Pons (tissue), 1 donor: ENCODE measurements at places on chromosomes 1 and 21.

DNA sequence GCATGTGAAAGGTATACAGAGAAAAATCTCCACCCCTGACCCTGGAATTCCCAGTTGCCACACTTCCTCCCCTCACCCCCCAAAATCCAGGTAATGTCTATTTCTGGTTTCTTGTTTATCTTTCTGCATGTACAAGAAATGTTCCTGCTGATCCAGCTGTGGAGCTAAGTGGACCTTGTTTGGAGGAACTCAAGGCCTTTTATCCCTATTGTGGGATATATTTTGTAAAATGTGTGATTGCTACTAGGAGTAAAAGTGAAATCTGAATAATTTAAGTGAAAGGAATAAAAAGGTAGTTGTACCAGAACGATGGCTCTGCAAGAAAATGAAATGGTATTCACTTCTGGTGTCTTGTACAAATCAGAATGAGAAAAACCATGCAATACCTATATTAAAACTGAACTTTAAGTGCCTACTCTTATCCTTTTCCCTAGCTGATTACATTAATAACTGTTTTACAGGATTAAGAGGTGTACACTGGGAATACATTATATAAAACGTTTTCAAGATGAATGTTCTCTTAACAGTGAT lies 3.0 kb downstream of the SPEN start:
- DNase-seq, result peak; percentile 54

- DNase-seq, result no peak
Observed at GRCh38 chr1:206010060-206010459, 6.9 kb upstream of the RAB7B start.

- no peak for DNase-seq
Observed at GRCh38 chr21:42649122-42650032, 4.0 kb upstream of the PDE9A start.

DNA sequence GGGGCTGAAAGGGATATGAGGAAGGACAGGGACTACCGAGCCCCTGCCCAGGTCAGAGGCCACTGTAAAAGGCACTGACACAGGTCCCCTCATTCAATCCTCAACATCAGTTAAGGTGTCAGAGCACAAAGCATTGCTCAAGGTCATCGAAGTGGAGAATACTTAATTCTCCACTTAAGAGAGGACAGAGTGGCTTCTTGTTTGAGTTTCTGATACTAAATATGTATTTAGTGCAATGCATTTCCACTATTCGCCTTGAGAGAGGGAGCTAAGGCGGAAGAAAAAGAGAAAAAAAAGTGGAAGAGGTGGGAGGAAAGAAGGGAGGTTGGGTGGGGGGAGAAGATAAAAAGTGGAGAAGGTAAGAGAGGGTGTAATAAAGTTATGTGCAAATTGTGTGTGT lies 100.1 kb upstream of the SPATA6 start:
- no peak for DNase-seq

- no peak for DNase-seq
Observed at GRCh38 chr1:211648336-211648735, 27.1 kb downstream of the NEK2 start.

GRCh38 chr21:36254106-36254941 lies 65.7 kb upstream of the MORC3 start:
- DNase-seq, result no peak

GRCh38 chr1:65393347-65393746 lies 27.1 kb upstream of the LEPR start:
- DNase-seq, result no peak

GRCh38 chr1:83829106-83829505 lies 169.8 kb downstream of the TTLL7 start:
- DNase-seq, result no peak

DNA sequence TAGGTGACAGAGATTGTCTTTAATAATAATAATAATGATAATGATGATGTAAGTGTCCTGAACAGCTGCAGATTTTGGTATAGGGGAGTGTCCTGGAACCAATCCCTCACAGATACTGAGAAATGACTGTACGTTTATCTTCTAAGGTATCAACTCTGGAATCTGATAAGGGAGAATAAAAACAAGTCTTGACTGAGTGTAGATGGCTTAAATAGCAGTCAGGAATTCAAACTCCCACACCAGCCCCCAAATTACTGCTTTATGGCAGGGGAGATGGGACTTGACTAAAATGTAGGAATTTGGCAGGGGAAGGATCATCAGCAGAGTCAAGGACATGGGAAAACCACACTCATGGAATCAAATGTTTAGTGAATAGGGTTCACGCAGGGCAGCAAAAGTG lies 6.1 kb upstream of the VHLL start:
- no peak for DNase-seq

- DNase-seq, result no peak
Observed at GRCh38 chr1:162944974-162945674, 84.1 kb upstream of the CCDC190 start.

GRCh38 chr1:80218112-80218511 lies 1211.6 kb upstream of the ADGRL4 start:
- peak; percentile 38 for DNase-seq

- peak; percentile 76 for DNase-seq
Observed at GRCh38 chr1:45510972-45511527, 10.6 kb downstream of the PRDX1 start.

DNA sequence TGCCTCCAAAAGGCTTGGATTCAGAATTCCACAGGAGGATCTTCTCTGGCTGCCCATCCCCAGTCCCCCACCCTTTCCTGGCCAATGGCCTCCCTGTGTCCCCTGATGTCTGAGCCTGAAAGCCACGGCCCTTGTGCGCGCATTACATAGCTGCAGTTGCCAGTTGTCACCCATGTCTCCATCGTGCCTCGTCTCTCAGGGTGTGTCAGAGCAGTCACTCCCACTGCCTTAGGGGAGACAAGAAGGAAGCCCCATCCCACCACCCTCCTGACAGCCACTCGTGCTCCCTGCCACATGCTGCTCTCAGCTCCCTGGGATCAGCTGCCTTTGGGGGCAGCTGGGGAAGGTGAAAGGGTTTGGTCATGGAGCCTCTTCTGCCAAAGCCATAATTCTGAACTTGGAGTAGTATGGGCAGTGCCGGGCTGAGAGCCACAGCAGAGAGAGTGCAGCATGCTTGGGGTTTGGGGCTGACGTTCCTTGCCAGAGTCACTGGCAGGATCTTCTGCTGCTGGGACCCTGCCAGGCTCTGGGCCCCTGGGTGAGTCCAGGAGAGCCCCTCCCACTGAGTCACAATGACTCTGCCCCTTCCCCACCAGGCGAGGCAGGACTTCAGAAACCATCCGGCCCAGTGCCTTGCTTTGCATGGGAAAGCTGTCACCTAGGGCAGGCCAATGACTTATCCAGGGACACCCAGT lies 285.9 kb upstream of the VAMP3 start:
- no peak for DNase-seq

DNA sequence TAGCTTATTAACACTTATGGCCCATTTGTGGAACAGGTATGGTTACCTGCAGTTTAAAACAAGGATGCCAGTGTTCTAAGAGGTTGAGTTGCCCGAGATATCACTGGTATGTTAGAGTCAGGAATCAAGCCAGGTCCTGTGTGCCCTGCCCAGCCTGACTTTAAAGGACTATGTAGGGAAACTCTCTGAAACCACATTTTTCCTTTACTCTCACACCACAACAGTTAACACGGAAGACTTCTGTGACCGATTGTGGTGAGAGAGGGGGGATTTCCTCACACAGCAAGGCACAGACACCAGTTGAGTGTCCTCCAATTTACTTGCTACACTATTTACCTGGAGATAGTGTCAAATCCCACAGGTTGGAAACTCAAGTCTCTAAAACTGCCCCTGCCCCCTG lies 47.8 kb downstream of the UCK2 start:
- DNase-seq, result no peak

DNA sequence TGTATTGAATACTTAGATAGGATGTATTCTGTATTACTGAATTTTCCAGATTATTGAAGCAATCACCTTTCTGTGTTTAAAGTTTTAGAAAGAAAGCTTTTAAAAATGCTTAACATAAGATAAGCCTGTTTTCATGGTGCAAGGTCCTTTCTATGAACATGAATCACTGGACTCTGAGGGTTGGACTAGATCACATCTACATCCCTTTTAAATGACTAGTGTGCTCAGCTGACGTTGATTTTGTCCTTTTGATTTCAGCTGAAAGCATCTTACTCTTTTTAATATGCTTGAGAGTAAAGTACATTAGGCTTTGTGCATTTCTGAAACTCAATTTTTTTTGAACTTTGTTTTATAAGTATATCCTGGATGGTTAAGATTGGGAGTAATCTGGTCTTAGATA lies 16.2 kb downstream of the MIER1 start:
- DNase-seq, result no peak

DNA sequence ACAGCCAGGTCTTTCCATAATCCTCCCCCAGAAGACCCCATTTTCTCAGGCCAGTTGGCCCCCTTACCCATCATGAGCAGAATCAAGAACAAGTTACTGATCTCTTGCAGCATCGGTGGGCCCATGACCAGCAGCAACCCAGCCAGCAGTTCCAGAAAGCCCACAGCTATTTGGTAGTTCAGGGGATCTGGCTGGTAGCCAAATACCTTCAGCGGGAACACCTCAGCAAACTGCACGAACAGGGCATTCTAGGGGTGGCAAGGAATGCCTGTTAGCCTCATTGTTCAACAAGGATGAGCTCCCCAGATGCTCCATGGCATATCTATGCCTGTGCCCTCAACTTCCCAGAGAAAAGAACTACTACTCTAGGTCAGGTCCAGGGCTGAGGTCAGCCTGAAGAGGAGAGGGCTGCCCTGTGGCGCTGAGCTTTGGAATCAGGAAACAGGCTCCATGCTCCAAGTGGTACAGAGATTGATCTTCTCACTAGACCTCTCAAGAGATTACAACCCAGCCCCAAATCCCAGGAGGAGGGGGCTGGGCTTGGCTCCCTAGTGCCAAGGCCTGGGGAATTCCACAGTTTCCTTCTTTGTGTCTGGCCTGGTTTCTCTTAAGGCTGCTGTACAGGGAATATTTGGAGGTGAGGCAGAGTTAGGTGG lies 1.3 kb downstream of the TMEM35B start:
- no peak for DNase-seq

DNA sequence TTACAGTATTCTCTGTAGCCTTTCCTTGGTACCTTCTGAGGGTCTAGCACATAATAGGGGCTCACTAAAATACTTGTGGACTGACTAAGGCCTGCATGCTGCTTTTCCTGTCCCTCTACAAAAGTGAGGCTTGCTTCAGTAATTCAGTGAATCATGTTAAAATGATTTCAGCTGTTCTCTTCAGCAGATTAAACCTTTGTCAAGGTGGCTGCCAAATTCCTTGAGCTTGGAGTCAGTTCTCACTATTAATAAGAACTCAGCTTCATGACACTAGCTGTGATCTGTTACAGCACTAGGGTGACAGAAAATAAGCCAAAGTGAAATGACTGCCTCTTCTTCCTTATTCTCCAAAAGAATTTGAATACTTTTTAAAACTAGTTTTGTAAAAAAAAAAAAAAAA lies 128.8 kb downstream of the KCNN3 start:
- no peak for DNase-seq

DNA sequence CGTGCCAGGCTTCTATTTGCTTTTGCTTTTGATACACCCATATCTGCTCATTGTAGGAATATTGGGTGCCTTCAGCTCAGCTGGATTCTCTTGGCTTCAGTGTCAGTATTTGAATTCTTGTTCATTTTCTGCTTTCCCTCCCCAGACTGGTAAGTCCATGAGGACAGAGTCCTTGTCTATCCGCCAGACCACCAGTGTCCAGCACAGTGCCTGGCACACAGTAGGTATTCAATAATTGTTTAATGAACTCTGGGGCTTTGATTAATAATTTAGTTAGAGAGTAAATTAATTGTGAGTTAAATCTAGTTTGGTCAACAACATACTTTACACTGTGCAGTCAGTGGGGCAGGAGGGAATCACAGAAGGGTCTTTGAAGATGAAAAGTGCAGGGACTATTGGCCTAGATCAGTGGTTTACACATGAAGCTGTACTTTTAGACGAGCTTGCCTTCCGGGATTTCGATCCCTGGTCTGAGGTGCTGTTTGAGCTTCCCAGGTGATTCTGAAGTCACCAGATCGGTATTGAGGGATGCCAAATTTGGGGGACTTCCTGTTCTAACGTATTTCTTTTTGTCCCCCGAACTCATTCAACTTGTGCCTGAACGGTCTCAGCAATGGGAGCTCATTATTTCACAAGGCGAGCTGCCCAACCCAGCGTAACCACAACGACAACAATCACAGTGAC lies 119.1 kb upstream of the JUN start:
- DNase-seq, result no peak

DNA sequence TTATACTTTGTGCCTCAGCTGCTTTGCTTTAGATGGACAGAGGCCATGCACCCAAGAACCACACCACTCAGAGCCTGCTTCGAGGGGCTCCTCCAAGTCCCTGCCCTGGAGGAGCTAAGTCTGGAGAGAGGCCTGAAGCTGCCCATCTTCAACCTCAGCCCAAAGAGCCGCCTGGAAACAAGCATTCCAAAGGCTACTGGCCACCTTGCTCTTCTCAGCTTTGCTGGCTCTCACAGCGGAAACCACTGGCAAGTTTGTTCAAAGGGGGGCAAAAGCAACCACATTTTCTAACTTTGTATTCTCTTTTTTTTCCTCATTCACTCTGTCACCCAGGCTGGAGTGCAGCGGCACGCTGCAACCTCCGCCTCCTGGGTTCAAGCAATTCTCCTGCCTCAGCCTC lies 23.2 kb downstream of the VPS26C start:
- no peak for DNase-seq

DNA sequence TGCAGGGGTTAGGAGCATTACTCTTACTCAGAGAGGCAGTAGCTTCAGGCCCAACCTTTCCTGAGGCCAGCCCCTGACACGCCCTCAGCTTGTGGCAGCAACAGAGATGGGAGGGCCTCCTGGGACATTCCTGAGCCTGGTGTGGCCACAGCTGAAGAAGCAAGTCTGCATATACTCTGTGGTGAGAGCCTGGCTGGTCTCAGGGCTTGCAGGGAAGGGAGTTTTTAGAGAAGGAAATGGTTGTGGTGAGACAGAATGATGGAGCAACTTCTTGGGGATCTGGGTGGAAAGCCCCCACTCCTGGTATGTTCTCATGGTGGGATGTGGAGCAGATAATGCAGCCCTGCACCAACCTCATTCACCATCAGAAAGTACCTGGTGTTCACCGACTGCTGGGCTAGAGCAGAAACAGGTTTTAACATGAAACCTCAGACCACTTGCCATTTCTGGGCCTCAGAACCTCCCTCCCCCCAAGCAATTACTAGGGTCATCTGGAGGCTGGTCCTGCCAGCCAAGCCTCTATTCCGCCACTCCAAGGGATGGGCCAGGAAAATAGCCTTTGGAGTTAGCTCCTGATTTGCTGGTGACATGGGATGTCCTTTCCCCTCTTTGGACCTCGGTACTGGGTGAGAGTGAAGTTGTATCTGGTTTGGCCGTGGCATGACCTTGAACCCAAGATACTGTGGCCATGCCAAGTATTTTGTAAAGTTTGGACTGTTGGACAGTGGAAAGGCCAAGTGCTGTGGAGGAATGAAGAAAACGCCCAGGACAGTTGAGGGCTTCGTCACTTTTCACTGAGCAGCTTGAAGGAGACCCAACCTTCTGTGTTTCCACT lies 28.1 kb upstream of the RNF19B start:
- peak; percentile 81 for DNase-seq

DNA sequence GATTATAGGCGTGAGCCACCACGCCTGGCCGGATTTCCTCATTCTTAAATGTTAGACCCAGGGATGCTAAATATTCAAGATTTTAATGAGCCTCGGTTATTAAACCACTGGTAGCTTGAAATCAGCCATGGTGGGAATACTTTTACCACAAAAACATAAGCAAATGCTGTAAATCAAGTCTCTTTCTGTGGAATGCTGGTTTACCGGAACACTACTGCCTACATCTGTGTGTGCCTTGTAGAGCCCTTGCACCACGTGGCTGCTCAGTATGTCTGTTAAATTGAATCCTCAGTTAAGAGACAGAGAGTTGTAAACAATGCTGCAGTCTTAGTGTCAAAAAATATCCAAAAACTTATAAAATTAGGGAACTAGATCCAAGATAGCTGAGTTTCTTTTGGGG lies 26.8 kb upstream of the CNN3 start:
- no peak for DNase-seq

GRCh38 chr1:25541425-25541824 lies 2.0 kb upstream of the LDLRAP1 start:
- no peak for DNase-seq
